ENCODE measurements at places on chromosomes 12 and 14. TPM values are rescaled to one million over a fixed set of nuclear protein-coding genes. Genes with fewer than 3 reads are reported as not detected.

The FOXN4 gene
- not detected for total RNA-seq

The RTN1 gene
- under 0.01 TPM for total RNA-seq

The OVCH1 gene
- under 0.01 TPM for total RNA-seq

The CS gene
- total RNA-seq: 62.9 TPM

The C12orf50 gene
- total RNA-seq: not detected

The BDKRB2 gene
- 11.0 TPM for total RNA-seq

The TEX52 gene
- total RNA-seq: not detected

The NFATC4 gene
- total RNA-seq: 30.3 TPM

The KRT81 gene
- 0.96 TPM for total RNA-seq

The CLEC4C gene
- total RNA-seq: not detected

The MARK3 gene
- total RNA-seq: 69.2 TPM

The EGLN3 gene
- total RNA-seq: 0.19 TPM

The VRTN gene
- total RNA-seq: not detected

The RIPK3 gene
- total RNA-seq: 0.56 TPM

The PGF gene
- total RNA-seq: 17.8 TPM

The PPM1H gene
- 3.9 TPM for total RNA-seq

The KRT7 gene
- total RNA-seq: 80.3 TPM

The LTB4R2 gene
- total RNA-seq: 1.3 TPM

The KRT83 gene
- total RNA-seq: not detected

The KRT4 gene
- not detected for total RNA-seq

The SOCS4 gene
- 20.1 TPM for total RNA-seq

The KLRG1 gene
- 0.38 TPM for total RNA-seq

The LBHD2 gene
- not detected for total RNA-seq

The KRT77 gene
- not detected for total RNA-seq

The REP15 gene
- total RNA-seq: 2.9 TPM

The RND1 gene
- total RNA-seq: 0.28 TPM

The WSCD2 gene
- not detected for total RNA-seq

The ASB2 gene
- under 0.01 TPM for total RNA-seq

The GPR137C gene
- total RNA-seq: 0.58 TPM

The AGAP2 gene
- total RNA-seq: 0.28 TPM

The CLEC6A gene
- total RNA-seq: not detected

The PDZRN4 gene
- not detected for total RNA-seq

The TESPA1 gene
- total RNA-seq: not detected

The BICD1 gene
- total RNA-seq: 12.8 TPM

The ZNF410 gene
- total RNA-seq: 102 TPM

The PZP gene
- total RNA-seq: not detected

The SUPT16H gene
- 143 TPM for total RNA-seq

The TMEM229B gene
- 4.5 TPM for total RNA-seq

The DUSP6 gene
- total RNA-seq: 75.9 TPM

The APOF gene
- total RNA-seq: not detected

The EAPP gene
- total RNA-seq: 52.7 TPM

The CYP27B1 gene
- 0.19 TPM for total RNA-seq

The NFE2 gene
- total RNA-seq: not detected

The PLEK2 gene
- 42.0 TPM for total RNA-seq

The SLC39A2 gene
- not detected for total RNA-seq

The TAS2R9 gene
- not detected for total RNA-seq

The CLEC12A gene
- not detected for total RNA-seq

The DPF3 gene
- 6.1 TPM for total RNA-seq

The ANAPC7 gene
- 43.7 TPM for total RNA-seq

The PTPRR gene
- total RNA-seq: 2.8 TPM

The ITPR2 gene
- 21.7 TPM for total RNA-seq

The DERA gene
- total RNA-seq: 65.6 TPM

The CD27 gene
- not detected for total RNA-seq
